ENCODE measurements at places on chromosomes 16 and 17.
A peak's percentile ranks its signal among the peaks of the same experiment; 100 is the strongest.

DNA sequence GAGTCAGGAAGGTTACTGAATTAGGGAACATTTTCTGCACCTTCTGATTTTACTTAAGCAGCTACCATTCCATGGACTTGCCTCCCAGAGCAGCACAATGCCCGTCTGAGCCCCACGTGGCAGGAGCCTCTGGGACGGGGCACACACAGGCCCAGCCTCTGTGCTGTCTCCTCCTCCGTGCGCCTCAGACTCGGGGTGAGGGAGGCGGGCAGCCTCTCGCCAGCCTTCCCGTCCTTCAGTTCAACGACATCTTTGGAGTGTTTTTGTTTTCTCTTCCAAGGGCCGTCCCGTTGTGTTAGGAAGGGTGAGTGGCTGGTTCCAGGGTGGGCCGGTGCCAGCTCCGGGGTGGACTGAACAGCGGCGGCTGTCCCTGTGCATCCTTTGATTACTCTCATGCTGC lies 31.8 kb downstream of the NDEL1 start:
- DNase-seq = no peak

GRCh38 chr16:69508033-69508755 lies 57.6 kb upstream of the NFAT5 start:
- DNase-seq = no peak

- no peak for DNase-seq
Observed at GRCh38 chr17:3919123-3919624, 2.9 kb upstream of the P2RX1 start.

- DNase-seq = no peak
Observed at GRCh38 chr16:28292731-28293600, 641 bp downstream of the SBK1 start.

DNA sequence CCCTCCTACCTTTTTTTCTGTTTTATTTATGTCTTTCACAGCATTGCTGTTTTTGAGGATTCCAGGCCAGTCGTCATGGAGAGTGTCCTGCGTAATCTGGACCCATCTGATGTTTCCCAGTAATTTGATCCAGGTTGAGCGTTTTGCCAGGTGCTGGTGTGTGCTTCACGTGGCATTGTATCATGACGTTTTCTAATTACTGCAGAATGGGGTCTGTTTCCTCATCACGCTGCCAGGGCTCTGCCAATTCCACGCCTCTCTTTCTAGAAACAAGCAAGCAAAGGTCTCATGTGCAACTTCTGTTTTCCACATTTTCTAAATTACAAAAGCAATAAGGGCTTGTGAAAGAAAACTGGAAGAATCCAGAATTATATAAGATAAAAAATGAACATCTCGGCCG lies 28.3 kb upstream of the BHLHA9 start:
- no peak for DNase-seq

DNA sequence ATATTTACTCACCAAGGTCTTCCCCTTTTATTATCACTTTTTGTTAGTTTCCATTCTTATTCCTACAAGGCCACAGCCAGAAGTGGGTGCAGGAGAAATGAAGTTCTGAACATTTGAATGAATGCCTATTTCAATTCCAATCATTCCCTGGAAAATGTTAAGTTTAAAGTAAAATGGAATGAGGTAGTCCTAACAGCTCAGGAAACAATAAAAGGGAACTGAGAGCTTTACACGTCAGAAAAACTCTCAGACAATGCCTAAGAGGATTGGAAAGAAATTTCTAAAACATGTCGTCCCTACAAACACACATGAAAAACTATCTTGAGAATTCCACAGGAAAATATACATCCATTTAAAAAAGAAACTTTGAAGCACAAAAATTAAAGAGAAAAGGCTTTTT lies 238.8 kb downstream of the STX8 start:
- no peak for DNase-seq

- peak; percentile 30 for DNase-seq
Observed at GRCh38 chr16:15672514-15673167, 22.6 kb downstream of the NDE1 start.

GRCh38 chr17:74633326-74633725 lies 9.8 kb upstream of the CD300E start:
- DNase-seq = no peak

DNA sequence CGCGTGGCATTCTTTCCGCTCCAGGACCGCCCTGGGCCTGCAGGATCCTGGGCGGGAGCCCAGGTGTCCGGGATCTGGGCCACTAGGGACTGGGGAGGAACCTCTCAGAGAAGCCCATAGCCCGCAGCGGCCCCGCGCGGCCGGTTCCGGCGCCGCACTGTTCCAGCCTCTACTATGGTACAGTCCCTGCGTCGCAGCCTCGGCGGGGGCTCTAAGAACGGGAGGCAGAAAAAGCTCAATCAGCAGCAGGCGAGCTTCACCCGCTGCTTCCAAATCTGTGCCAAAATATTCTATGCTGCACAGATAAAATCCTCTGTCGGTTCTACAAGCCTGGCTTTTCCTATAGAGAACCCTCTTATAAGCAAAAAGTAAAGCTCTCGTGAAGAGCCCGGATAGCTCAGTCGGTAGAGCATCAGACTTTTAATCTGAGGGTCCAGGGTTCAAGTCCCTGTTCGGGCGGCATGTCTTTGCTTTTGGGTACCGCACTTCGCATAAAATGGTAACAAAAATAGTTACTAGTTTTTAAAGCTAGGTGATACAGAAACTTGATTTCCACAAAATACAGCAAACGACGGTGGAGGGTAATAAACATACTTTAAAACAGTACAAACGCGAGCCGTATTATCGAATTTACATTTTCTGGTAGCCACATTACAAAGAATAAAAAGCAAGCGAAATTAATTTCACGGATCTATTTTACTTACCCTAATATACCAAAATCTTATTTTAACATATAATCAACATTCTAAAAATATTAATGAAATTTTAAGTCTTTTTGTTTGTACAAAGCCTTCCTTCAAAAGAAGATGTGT lies 661 bp upstream of the ALOXE3 start:
- peak; percentile 80 for DNase-seq

GRCh38 chr16:83501481-83501880 lies 306.3 kb upstream of the HSBP1 start:
- DNase-seq = no peak

GRCh38 chr16:84585886-84586285 lies 32.0 kb downstream of the COTL1 start:
- DNase-seq = no peak

- no peak for DNase-seq
Observed at GRCh38 chr16:50742576-50743200, 802 bp downstream of the CYLD start.

DNA sequence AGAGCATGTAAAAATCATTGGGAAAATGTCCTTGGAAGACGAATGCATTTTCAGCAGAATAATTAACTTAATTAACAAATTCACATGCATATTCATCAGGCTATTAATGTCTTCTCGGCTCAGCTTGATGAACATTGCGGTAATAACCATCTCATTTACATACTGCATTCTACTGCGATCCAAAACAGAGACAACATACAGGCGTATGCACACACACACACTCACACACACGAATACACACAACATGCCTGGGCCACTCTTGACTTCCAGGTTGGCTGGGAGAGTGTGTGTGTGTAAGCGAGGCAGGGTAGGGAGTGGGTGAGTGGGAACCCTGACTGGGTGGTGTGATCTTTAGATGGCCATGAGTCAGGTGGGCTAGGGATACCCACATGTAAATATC lies 44.7 kb downstream of the NEUROD2 start:
- DNase-seq = no peak

- DNase-seq = no peak
Observed at GRCh38 chr16:23893986-23894385, 58.2 kb downstream of the PRKCB start.

DNA sequence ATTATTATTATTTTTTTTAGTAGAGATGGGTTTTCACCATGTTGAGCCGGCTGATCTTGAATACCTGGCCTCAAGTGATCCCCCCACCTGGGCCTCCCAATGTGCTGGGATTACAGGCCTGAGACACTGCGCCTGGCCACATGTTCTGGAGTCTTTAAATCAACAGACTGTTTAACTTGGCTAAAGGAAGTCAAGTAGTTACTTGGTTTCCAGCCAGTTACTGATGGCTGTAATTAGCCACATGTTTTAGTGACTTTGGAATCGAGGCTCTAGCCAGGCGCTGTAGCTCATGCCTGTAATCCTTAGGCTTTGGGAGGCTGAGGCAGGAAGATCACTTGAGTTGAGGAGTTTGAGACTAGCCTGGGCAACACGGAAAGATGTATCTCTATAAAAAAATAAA lies 699.2 kb upstream of the RBFOX1 start:
- no peak for DNase-seq

DNA sequence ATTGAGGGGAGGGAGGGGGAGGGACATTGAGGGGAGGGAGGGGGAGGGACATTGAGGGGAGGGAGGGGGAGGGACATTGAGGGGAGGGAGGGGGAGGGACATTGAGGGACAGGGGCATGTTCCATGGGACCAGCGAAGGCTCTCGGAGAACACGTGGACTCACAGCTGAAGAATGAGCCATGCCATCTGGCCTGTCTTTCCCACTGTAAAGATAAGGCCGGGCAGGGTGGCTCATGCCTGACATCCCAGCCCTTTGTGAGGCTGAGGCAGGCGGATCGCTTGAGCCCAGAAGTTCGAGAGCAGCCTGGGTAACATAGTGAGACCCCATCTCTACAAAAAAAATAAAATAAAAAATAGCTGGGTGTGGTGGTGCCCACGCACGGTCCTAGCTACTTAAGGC lies 32.5 kb downstream of the RPH3AL start:
- DNase-seq = no peak

DNA sequence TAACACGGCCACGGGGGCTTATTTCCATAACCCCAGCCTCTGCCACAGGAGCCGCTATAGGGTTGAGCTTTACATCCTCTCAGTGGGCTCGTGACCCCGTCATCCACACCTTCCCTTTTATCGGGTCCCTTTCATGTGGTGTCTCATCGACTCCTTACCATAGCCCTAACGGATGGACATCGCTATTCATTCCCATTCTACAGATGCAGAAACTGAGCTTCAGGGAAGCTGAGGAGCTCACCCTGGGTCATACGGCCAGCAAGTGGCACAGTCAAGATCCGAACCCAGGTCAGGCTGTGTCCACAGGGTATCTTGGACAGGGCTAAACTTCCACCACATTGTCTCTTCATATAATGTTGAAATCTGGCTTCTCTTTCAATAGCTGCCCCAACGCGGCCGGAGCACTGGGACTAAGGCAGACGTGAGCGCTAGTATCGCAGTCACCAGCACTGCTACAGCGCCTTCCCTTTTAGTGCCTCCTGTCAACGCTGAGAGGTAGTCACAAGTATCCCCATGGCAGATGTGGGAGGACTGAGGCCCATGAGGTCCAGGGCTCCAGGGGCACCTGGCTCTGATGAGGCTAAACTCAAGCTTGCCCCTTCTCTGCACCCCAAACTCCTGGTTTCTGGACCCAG lies 50.8 kb downstream of the SOCS1 start:
- no peak for DNase-seq

- DNase-seq = no peak
Observed at GRCh38 chr17:73268582-73269328, 7.1 kb upstream of the CPSF4L start.

DNA sequence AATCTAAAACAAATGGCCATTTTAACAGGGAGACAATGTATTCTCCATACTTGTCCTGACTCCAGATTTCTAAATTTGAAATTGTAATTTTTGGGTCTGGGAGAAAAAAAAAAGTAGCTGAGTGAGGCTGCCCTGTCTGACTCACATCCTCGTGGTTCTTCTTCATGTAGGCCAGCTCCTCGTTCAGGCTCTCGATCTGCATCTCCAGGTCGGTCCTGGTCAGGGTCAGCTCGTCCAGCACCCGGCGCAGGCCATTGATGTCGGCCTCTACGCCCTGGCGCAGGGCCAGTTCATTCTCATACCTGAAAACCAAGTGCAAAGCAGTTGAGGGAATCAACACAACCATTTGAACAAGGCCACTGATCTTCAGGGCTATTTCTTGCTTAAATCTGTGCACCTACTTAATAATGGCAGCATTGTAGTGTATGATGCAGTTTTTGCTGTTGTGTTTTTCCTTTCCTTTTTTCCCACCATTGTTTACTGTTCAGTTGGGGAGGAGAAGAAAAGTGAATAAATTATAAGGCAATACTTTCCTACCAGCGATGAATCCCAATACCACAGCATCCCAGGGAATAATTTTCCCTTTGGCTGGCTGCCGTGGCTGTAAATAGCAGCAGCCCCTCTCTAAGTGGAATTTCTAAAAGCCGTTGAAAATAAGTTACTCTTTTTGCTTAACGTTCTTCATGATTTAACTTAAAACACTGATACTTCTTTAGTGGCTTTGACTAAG lies 2.2 kb downstream of the KRT12 start:
- DNase-seq = no peak

DNA sequence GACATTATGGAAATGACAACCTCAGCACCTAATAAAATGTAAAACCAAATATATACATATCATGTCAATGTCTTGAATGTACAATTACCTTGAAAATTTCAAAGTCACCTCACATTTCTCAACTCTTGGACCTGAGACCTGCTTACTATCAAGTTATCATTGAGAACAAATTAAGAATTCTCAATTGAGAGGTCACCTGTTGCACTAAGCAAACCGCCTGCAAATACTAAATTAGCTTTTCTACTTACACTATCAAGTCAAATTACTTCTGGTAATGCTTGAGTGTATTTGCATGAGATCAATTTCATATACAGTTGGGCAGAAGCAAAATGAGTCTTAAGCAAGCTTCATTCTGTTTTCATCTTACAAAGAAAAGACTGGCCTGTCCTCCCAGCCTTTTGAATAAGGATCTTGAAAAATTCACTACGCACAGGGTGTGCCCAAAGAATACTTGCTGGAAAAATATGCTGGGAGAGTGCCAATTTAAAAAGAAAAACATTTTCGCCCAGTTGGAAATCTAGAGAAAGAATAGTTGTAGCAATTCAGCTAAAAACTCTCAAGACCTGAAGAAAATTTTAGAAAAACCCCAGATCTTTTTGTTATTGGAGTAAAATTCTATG lies 35.7 kb downstream of the KANSL1 start:
- DNase-seq = no peak

DNA sequence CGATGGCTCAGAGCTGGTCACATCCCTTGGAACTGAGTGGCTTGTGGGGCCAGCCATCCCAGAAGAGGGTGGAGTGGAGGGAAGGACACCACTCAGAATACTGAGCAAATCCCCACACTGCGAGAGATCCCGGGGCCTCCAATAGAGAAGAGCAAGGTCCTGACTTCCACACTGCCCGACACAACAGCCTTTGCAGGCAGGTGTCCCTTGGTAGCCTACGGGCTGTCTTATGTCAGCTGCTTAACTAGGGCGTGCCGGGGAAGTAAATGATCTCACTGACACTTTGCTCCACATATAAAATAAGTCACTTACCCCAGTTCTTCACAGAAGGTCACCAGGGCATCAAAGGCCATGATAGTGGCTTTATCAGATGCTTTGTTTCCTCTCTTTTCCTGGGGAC lies 16.1 kb downstream of the RECQL5 start:
- DNase-seq = no peak
